ENCODE measurements at places on chromosomes 5 and 9. TPM values are rescaled to one million over a fixed set of nuclear protein-coding genes. Genes with fewer than 3 reads are reported as not detected.

DNA sequence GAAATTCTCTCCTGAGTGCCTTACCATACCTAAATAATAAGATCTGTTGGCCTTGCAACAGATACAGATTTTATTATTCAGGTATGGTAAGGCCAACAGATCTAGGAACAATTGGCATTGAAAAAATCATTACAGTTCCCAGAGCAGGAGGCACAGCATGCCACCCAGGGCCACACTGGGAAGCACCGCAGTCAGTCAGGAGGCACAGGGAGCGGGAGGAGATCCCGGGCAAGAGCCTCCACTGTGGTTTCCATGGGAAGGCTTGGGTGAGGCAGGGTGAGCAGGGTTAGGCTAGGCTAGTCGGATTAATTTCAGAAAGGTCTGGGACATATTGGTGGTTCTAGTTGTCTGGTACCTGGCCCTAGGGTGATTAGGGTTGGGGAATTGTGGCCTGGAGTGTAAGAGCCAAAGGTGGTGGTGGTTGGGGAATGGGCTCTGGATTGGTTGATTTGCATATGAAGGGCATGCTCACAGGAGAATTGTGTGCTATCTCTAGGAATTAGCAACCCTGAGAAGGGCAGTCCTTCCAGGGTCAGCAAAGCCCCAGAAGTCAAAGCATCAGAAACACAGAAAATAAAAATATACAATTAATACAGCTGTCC, 111.4 kb downstream of the PDE8B start:
- DNase-seq, result no peak

The TNFAIP8 gene
- 25.3 TPM for total RNA-seq

- DNase-seq, result no peak
These were observed 101.7 kb upstream of the MYO10 start for GRCh38 chr5:17037751-17038150.

- no peak for DNase-seq
These were observed 12.1 kb downstream of the MTRR start for GRCh38 chr5:7881091-7881490.

DNA sequence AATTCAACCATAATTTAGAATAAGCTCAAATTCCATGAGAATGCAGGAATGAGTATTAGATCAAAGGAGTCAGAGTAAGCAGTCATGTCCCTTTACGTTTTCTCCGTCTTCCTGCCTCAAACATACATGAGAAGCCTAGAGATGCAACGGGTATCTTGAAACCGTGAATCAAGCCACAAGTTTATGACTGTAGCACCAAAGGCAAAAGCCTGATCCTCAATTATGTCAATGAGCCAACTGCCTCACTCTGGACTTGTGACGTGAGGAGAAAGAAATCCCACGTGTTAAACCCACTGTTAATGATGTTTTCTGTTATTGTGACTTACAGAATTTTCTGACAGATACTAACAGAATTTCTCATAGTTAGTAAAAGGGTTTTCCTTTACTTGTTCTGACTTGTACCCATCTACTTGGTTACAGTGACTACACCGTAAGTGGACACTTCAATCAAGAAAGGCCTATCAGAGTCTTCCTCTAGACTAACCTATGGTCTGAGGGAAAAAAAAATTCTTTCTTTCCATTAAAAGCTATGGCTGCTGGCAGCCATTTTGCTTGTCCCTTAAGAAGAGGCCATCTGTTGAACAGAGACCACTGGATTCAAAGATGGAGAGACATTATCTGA, 35.3 kb upstream of the HK3 start:
- no peak for DNase-seq

DNA sequence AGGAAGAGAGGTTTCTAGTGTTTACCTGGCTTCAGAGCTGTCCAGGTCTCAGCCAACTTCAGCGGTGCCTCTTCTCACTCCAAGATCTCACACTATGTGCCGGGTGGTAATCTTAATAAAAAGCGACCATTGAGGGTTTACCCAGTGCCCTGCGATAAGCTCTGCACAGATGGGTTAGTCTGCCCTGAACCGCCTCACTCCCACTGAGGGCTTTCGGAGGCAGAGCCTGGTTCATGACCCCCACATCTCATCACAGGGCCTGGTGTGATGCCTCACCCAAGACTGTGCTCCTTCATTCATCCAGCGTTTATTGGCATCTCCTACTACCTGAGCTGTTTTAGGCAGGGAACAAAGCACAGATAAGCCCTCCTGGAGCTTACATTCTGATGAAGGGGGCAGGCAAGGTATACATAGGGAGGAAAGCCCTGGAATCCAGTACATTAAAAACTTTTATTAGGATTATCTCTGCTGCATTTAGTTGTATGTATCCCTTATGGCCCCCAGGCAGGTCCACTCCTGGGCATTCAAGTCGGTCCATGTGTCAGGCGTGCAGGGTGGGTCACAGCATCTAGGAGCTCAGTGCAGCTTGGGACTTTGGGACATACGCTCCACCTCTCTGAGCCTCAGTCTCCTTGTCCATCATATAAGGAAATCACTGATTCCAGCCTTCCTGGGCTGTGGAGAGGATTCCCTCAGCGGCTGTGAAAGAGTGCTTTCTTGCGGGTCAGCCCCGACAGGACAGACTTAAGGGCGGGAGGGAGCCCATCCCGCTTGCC, 613 bp upstream of the COL15A1 start:
- DNase-seq, result no peak

DNA sequence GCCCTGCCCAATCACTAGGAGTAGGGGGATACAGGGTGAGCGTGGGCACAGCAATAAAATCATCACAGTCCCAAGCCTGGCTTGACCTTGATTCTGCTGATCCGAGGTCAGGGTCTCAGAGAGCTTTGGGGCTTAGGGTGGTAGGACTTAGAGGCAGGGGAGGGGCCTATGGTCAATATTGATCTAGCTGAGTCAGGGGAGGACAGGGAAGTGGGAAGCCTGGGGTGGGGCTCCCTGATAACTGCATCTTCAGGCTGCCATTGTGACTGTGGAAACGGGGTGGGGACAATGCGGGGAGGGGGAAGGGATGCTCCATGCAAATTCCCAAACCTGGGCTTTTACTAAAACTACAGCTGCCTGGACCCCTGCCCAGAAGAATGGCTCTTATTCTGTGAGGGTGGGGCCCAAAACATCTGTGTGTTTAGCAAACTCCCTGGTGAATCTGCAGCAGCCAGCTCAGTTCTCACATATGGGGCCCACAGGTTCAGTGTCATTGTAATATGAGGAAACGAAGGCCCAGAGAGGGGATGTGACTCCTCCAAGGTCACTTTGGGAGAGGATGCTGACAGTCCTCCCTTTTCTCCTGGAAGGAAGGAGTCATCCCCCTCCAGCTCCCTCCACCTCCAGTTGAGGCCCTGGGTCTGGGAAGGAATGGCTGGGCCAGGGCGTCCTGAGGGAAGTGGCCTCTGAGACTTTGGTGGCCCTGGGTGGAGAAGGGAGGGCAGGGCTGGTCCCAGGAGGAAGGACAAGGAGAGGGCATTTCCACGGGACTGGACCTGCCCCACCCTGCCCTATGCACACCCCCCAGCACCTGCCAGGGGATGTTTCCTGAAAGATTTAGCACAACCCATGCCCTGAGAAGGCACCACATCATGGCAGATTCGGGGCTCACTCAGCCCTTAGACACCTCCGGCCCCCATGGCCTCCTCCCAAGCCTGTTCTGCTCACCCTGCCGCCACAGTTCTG, 26.4 kb downstream of the SLC6A7 start:
- no peak for DNase-seq

- no peak for DNase-seq
These were observed 48.9 kb downstream of the ADRB2 start for GRCh38 chr5:148875205-148875875.

The PURA gene
- total RNA-seq, result 26.8 TPM

GRCh38 chr9:121478816-121479676, 20.6 kb downstream of the GGTA1 start:
- DNase-seq, result no peak

GRCh38 chr9:37617832-37618231, 25.4 kb upstream of the TOMM5 start:
- no peak for DNase-seq

DNA sequence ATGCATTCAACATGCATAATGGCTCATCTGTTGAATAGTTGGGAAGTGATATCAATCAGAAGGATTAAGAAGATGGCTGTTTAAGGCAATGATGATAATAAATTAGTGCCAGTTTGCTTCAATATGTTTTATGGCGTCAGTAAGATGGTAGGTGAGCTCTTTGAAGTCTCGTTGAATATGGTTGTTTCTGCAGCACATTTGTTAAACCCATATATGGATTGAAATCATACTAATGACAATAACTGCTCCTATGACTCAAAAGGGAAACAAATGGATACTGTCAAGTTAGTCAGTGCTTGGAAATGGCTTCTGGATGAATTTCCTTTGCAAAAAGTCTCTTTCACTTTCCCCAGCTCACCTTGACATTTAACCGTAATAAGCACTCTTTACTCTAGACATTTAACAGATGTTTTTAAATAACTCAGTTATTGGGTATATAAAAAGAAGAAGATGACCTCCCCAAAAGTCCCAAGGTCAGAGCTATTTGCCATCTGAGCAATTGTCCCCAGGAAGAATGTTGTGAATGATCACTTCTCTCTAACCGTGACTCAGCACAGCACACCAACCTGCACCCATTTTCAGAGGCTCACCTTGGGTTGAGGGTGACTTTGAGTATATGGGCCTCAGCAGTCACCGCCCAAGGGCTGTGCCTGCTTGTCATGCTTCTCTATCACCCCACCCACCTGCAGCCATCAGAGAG, 133.4 kb downstream of the GRIA1 start:
- no peak for DNase-seq

The IRGM gene
- 1.2 TPM for total RNA-seq

- no peak for DNase-seq
These were observed 192.8 kb upstream of the IZUMO3 start for GRCh38 chr9:24738421-24738961.

The FOXD4 gene
- not detected for total RNA-seq

- no peak for DNase-seq
These were observed 4.4 kb upstream of the OR2S2 start for GRCh38 chr9:35962126-35962906.

DNA sequence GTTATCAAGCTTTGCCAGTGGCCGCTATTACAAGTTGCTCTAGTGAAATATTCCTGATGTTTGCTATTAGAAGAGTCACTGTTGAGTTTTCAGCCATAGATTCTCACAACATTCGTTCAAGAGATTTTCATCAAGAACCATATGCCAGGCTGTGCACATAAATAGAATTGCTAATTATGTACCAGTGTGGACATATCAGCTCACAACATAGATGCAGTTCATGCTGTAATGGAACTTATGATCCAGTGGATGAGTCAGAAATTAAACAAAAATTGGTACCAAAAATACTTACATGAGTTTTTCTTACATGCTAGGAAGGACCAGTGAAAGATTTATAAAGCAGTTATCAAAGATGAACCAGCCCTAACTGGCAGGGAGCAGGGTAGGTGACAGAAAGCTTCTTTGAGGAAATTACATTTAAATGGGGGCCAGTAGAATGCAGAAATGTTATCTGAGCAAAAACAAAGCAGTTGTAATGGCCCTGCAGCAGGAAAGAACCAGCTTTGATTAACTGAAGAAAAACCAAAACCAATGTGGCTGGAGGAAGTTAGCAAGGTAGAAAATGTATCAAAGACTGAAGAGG, 404.2 kb downstream of the DNAH5 start:
- no peak for DNase-seq

The HMGCS1 gene
- total RNA-seq, result 131 TPM

- DNase-seq, result no peak
These were observed 19.4 kb upstream of the NOTCH1 start for GRCh38 chr9:136565086-136565714.

- DNase-seq, result no peak
These were observed 14.0 kb downstream of the GRHPR start for GRCh38 chr9:37436540-37436939.

The GHR gene
- total RNA-seq, result 3.6 TPM

- DNase-seq, result no peak
These were observed 16.8 kb downstream of the TAS2R1 start for GRCh38 chr5:9613360-9613759.

DNA sequence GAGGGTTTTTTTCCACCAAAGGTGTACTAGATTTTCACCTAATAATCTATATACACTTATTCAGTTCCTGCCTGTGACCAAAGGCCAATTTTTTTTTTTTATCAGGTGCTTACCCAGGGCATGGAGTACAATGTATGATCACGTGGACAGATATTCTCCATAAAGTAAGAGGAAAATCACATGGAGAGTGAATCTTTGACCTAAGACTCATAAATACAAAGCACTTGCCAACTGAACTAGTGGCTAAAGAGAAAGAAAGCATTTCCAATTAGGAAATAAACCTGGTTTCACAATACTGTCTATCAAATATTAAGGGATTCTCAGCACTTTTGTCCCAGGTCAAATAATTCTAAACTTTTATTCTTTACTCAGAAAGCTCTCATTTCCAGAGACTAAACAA, 33.0 kb upstream of the CEP120 start:
- DNase-seq, result no peak

GRCh38 chr5:116360008-116360853, 214.4 kb downstream of the SEMA6A start:
- peak; percentile 68 for DNase-seq

The CACNA1B gene
- total RNA-seq, result 0.23 TPM

DNA sequence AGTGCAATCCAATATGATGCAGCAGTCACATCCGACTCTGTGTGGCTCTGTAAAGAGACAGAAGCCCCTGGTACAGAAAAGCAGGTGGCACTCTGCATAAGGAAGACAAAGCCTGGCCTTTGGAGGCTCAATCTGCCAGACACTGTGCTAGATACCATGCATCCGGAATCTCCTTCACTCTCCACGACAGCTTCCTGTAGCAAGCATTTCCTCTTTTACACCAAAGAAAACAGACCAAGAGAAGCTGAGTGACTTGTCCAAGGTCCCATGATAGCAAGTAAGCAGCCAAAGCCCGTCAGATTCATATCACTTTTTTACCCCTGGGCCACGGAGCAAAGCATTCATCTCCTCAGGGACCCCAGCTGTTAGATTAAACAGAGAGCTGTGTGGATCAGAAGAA, 64.2 kb upstream of the SMIM23 start:
- DNase-seq, result peak; percentile 13

The DIRAS2 gene
- total RNA-seq, result 3.9 TPM

DNA sequence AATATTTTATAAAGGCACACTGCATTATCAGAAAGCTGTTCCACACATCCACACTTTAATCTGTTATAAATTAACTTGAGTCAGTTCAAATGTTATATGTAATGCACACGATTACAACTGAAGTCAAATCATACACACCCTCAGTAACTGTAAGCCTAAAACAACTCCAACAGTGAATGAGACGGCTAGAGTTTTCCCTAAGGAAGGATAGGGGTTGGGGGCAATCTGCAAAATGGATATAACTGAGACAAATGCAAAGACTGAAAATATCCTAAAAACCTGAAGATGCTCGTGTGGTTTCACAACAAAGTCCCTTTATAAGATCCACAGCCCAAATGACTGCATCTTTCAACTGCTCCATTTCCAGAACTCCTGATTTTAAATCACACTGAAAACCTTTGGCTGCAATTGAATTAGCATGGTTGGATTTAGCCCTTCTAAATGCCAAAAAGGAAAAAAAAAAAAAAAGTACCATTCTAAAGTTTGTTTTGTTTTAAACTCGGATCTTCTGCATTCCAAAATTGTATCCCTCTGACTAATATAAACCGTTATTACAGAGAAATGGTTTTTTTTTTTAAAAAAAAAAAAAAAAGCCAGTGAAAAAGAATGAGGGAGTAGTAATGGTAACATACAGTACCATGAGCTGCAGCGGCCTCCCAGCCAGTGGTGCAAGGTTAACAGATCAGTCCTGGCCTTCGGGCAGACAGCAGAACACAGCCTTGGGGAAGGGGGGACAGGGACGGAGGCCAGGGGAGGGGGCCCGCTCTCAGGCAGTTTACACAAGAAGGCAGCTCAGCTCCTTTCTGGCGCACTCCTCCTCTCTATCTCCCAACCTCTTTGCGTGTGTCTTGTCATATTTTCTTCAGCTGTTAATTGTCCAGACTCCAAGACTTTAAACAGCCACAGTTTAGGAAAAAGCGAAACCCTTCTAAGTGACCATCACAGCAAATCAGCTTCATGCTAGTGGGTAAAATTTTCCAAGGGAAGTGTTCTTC, 166.1 kb downstream of the BNC2 start:
- peak; percentile 53 for DNase-seq
